ENCODE measurements at places on chromosomes 3 and 15.

DNA sequence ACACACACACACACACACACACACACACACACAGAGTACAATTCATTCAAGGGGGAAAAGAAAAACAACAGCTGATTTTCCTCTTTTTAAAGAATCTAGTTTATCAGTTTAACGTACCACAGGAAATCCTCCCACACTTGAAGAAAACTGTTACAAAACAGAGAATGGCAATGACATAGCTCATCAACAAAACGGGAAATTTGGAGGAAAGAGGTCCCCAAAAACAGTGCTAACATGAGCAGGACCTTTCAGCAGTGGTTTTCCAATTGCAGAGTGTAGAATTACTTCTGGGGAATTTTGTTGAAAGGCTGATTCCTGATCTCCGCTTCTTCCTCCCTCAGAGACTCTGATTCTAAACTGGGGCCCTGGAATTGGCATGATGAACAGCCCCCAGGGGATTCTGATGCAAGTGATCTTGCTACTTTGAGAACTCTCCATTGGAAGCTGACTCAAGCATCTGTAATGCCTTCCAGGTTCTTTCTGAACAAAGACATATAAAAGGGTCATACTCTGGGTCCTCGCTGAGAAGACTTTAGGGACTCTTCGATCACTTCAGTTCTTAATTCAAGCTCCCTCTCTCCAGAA is 442.6 kb upstream of the PROK2 start:
- no peak for DNase-seq

DNA sequence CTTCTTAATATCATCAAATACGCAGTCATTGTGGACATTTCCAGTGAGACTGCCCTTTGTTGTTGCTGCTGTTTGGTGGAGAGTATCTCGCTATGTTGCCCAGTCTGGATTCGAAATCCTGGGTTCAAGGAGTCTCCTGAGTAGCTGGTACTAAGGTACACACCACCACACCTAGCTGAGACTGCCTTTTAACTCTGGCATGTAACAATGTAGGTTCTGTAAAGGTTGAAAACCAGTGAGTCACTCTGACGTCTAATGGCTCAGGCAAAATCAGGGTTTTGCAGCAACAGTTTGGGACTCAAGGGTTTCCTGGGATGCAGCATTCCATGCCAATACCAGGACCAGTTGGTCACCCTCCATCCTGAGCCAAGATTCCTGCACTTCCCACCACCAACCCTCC is 52.2 kb downstream of the AQP9 start:
- no peak for DNase-seq

GRCh38 chr15:77076323-77076915 is 5.5 kb upstream of the TSPAN3 start:
- DNase-seq, result no peak

GRCh38 chr3:297585-297984 is 101.0 kb downstream of the CHL1 start:
- no peak for DNase-seq

- DNase-seq, result no peak
Measured at GRCh38 chr15:77019521-77020331, 24.8 kb downstream of the PSTPIP1 start.

GRCh38 chr3:167864552-167864874 is 129.0 kb downstream of the SERPINI1 start:
- no peak for DNase-seq

GRCh38 chr3:171113716-171114115 is 87.2 kb upstream of the SLC2A2 start:
- no peak for DNase-seq

DNA sequence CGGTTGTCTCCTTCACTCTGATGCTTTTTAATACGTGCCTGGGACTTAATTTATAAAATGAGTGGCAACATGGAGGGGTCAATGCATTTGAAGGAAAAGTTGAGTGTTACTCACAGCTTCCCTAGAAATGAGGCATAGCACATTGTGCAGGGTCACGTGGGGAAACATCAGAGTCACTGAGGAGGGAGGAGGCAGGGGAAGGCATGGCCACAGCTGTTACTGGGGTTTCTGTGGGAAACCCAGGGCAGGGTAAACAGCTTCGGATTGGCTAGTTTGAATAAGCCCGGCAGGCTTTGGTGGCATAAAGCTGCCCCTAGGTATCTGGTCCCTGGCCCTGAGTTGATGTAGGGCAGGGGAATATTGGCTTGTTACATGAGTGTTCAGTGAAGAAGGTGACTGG is 98.9 kb upstream of the ST8SIA2 start:
- DNase-seq, result no peak
